ENCODE measurements at places on chromosomes 2 and 18.

- no peak for DNase-seq
Measured at GRCh38 chr2:124186801-124187200, 161.7 kb downstream of the CNTNAP5 start.

DNA sequence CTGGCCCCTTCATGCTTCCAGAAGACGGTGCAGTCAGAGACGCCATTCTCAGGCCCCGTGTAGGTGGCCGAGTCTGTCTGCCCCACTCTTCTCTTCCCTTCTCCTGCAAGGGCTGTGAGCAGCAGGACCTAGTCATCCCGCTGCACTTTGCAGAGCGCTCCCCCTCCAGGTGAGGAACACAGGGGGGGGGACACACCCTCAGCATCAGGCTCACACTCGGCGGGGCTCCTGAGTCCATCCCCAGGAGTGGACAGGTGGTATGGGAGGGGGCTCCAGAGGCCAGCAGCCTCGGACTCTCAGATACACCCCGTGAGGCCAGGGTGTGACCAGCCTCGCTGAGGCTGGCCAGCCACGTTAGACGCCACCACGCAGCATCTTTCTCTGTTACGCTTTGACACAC is 460.5 kb upstream of the MYT1L start:
- no peak for DNase-seq

GRCh38 chr2:5145801-5146200 is 546.4 kb upstream of the SOX11 start:
- DNase-seq: no peak

DNA sequence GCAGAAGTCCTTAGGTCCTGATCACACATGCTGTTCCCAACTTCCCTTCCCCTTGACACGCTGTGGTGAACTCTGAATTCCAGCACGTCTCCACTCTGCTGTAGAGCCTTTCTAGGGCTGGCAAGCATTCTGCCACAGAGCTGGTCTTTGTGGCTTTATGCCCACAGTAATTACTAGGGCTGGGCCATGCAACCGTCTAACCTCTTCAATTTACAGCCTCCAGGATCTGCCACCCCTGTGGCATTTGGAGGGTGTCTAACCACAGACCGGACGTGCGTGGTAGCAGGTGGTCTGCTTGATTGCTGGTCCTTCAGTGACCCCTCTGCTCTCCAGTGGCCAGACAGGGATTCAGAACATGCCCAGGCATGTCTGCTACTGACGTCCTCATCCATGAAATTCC is 43.1 kb upstream of the TGFA start:
- DNase-seq: no peak

- DNase-seq: no peak
Measured at GRCh38 chr18:45059695-45060094, 379.0 kb downstream of the SETBP1 start.

- DNase-seq: no peak
Measured at GRCh38 chr2:174395969-174396630, 570 bp downstream of the SCRN3 start.

- no peak for DNase-seq
Measured at GRCh38 chr2:241869087-241869961, at the start of gene RTP5. TSS of gene RTP5 (plus strand) at chr2:241869729. CDS start at chr2:241869757, 28 bp downstream.

DNA sequence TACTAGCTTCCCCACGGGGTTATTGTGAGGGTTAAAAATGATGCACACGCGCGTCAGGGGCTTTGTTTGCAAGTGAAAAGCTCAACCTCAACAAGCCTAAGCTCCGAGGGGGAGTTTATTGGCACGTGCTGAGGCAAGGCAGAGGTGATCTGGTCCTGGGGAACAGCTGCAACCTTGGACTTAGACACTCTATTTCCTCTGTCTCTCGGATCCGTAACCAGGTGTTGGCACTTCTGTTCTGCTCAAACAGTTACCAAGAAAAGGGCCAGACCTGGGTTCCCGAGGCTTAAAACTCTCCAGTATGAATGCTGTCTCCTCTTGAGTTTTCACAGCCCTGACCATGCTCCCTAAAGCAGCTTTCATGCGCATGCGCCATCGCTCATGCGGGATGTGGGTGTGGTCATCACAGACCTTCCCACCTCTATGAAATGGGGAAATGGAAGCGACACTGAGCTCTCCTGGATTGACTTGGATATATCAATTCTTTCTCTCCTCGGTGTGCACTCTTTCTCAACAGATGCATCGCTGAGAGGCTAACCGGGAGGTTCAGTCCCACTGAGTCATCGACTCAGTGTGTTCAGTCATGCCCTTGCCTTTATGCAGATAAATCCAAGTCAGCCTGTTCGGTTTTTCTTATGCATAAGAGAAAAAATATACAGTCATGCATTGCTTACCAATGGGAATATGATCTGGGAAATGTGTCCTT is 19.9 kb upstream of the RAB31 start:
- no peak for DNase-seq

DNA sequence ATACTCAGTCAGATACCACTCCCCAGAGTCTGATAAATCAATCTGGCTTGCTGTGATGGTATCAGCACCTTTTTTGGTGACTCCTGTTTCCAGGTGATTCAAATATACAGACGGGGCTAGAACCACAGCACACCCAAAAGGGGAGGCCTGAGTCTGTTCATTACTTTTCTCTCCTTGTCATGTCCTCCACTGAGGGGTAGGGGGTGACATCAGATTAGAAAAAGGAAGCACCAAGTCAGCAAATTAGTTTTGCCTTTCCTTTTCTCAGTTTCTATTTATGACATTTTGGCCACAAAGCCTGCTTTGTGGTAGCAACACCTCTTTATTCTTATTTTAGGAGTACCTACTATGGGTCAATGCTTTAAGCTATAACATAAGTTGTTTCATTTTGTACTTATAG is 127.4 kb downstream of the CCDC102B start:
- DNase-seq: no peak

- DNase-seq: no peak
Measured at GRCh38 chr2:166360906-166361305, 14.8 kb downstream of the SCN9A start.

DNA sequence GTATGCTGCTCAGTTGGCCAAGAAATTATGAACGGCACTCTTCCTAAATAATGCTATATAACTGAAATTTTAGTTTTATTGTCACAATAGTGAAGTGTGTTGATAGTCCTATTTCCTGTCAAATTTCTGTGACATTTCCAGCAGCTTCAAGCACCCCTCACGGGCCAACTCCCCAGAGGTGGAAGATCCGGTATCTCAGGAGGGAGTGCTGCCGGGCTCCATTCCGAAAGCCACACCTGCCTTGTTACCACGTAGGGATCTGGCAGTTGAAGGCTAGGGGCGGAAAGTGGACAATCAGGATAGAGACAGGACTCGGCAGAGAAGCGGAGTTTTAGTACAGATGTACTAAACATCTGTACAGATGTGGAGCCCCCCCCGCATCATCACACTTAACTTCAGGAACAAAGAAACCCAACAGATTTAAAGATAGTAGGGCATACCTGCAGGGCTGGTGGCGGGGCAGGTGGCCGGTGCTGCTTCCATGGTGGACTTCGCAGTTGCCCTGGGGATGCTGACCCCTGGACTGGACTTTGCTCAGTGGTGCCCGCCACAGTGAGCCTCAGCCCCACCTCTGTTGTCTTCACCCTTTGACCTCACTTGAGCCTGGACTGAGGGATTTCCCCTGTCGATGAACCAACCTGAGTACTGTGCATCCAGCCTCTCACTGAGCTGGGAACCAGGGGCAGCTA is 22.3 kb downstream of the ASAP2 start:
- no peak for DNase-seq

Measured in iPS DF 19.7 (cell line).